ENCODE measurements at places on chromosomes 5 and 9. TPM values are rescaled to one million over a fixed set of nuclear protein-coding genes. Genes with fewer than 3 reads are reported as not detected.

GRCh38 chr9:91101611-91102168, 260.0 kb downstream of the AUH start:
- DNase-seq = no peak

- no peak for DNase-seq
These were observed 46.6 kb downstream of the ATG10 start for GRCh38 chr5:82018462-82018861.

DNA sequence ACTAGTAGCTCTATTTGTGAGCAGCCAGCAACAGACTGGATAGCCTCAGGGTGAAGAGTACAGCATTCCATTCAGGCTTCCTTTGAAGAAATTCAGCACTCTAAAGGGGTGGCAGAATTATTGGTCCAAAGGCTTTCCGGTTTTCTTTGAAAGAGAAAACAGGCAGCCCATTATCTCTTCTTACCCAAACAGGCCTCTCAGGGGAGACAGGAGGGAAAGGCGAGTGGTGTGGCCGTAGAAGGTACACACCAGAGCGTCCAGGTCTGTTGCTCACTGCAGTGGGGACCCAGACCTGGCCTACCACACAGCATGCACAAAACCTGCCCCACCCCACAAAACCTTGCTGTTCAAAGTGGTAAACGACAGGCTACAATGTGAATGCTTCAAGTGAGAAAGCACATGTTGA, 83.3 kb downstream of the ZNF608 start:
- DNase-seq = no peak

HBEGF gene
- polyA plus RNA-seq = 9.9 TPM

SUSD3 gene
- polyA plus RNA-seq = 8.4 TPM

Measured in renal cortex interstitium (tissue), 15 donors.